ENCODE measurements at places on chromosomes 3 and 15. TPM values are rescaled to one million over a fixed set of nuclear protein-coding genes. Genes with fewer than 3 reads are reported as not detected.

The ZNF662 gene
- 19.0 TPM for total RNA-seq

The SENP8 gene
- 2.4 TPM for total RNA-seq

The NANOGP8 gene
- 0.98 TPM for total RNA-seq

The SPCS1 gene
- total RNA-seq, result 60.0 TPM

The C3orf22 gene
- total RNA-seq, result not detected

The CFAP100 gene
- total RNA-seq, result 1.5 TPM

The STRA6 gene
- total RNA-seq, result 0.76 TPM

The FBXW12 gene
- 0.27 TPM for total RNA-seq

DNA sequence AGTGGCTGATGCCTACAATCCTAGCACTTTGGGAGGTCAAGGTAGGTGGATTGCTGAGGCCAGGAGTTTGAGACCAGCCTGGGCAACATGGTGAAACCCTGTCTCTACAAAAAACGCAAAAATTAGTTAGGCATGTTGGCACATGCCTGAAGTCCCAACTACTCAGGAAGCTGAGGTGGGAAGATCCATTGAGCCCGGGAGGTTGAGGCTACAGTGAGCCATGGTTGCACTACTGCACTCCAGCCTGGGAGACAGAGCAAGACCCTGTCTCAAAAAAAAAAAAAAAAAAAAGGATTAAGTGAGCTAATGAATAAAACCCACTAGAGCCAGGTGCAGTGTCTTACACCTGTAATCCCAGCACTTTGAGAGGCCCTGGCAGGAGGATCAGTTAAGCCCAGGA lies 6.7 kb upstream of the SEC11A start:
- no peak for DNase-seq

DNA sequence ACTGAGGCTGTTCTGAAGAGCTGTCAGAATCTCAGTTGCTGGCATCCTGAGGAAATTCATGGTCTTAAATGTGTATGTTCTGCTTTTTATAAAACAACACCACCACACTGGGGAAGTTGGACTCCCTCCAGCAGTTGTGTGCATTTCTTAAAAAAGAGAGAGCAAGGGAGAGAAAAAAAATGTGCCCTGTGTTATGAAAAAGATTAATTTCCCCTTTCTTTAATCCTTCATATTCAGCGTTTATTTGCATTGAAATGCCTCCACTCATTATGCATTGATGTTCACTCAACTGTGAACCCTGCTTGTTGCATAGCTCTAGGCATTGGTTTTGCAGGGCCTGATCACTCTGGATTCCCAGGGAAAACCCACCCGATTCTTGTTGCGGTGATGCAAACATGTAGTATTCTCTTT lies 4.4 kb upstream of the ZNF609 start:
- no peak for DNase-seq

DNA sequence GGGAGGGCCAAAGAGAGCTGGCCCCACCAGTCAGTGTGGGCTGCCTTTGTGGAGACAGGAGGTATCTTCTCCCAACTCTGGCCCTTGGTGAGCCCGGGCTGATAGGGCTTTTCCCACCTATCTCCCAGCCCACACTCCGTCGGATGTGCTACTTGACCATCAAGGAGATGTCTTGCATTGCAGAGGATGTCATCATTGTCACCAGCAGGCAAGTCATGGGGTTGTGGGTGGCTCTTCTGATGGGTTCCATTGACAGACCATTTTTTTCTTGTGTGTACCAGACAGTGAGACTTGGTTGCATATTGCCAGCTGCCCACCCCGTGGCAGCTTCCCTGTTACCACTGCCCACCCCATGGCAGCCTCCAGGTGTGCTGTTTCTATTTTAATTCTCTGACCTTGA lies 3.3 kb downstream of the COPG1 start:
- no peak for DNase-seq

GRCh38 chr3:197303452-197303851 lies 5.0 kb upstream of the DLG1 start:
- no peak for DNase-seq

DNA sequence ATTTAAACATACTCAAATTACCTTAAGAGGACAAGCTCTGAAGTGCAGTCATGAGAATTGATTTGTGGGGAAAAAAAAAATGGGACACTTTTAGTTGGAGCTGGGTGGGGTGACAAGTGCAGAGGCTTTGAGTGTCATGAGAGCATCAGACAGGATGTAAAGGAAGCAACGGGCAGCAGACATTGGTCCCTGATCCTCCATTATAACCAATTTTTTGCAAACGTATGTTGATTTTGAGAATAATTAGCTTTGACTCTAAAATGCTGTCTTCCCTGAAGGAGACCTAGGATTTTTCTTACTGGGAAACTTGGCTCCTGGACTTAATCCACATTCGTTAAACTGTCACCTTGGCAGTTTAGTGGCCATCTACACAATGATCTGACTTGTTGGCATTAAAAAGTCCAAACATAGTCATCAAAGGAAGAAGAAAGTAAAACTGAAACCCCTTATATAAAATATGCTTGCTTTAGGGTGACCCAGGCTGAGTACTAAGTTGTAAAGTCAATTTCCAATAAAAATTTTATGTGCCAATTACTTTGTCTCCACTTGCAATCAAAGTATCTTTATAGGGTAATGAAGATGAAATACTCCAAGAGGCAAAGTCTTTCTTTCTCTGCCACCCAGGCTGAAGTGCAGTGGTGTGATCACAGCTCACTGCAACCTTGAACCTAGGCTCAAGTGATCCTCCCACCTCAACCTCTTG lies 45.6 kb downstream of the BCL2L10 start:
- no peak for DNase-seq

DNA sequence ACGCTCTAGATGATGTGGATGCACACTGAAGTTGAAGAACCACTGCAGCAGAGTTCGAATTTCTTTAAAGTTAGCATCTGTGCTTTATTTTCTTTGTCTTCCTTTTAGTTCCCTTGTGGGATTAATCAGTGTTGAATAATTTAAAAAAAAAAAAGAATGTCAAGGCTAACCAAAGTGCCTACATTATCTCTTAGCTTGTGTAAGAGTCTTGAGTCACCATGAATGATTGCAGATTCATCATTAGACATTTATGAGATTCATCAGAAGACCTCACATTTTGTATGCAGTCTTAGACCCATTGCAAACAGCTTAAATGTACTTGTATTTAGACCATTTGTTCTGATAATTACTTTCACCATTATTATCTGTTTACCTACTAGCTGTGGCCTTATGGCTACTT lies 182.2 kb downstream of the FNDC3B start:
- no peak for DNase-seq

DNA sequence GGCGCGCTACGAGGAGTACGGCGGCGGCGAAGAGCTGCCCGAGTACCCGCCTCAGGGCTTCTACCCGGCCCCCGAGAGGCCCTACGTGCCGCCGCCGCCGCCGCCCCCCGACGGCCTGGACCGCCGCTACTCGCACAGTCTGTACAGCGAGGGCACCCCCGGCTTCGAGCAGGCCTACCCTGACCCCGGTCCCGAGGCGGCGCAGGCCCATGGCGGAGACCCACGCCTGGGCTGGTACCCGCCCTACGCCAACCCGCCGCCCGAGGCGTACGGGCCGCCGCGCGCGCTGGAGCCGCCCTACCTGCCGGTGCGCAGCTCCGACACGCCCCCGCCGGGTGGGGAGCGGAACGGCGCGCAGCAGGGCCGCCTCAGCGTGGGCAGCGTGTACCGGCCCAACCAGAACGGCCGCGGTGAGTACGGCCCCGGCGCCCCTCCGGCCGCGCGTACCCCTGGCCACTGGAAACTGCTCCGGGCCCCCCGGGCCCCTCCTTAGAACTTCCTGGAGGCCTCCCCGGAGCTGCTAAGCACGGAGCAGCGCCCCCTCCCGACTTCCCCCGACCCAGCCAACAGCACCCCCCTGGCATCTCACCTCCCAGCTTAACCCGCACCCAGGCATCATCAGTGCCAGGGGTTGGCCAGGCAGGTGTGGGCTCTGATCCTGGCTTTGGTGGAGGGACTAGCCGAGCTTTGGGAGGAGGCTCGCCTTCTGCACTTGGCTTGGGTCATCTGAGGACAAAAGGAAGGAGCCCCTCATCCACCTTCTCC lies 1.4 kb downstream of the LOXL1 start:
- peak; percentile 75 for DNase-seq
